ENCODE measurements at places on chromosomes 3 and 15.

DNA sequence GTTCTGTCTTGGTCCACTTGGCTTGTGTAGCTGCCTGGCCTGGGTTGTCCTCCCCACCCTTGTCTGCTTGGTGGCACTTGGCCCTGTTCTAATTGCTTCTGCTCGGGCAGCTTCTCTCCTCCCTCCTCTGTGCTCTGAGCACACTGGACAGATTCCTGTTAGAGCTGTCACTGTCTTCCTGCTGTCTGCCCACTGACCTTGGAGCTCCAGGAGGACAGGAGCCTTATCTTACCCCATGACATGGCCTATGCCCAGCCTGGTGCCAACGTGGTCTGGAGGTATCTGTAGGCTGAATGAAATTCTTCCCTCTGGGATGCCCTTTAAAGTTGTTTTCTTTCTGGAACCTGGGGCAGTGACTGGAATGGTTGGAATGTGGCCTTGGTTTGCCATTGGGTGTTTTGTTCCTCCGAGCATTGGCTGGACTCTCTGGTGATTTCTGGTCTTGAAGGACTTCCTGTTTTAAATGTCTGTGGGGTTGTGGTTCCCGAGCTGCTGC is 94.1 kb downstream of the FAM43A start:
- DNase-seq, result no peak

DNA sequence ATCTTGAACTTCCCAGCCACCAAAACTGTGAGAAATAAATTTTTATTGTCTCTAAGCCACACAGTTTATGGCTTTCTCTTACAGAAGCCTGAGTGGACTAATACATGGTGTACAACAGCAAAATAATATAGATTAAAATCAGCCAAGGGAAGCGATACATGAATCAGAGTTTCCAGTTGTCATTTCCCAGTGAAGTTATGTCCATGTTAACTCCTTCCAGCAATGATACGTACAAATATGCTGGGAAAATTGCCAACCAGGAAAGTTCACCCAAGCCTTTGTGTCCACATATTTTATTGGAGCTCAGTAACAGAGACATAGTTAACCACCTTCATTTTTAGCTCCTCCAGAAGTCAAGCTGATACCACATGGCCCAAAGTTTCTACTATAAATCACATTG is 280.9 kb upstream of the KCNMB2 start:
- peak; percentile 89 for DNase-seq

DNA sequence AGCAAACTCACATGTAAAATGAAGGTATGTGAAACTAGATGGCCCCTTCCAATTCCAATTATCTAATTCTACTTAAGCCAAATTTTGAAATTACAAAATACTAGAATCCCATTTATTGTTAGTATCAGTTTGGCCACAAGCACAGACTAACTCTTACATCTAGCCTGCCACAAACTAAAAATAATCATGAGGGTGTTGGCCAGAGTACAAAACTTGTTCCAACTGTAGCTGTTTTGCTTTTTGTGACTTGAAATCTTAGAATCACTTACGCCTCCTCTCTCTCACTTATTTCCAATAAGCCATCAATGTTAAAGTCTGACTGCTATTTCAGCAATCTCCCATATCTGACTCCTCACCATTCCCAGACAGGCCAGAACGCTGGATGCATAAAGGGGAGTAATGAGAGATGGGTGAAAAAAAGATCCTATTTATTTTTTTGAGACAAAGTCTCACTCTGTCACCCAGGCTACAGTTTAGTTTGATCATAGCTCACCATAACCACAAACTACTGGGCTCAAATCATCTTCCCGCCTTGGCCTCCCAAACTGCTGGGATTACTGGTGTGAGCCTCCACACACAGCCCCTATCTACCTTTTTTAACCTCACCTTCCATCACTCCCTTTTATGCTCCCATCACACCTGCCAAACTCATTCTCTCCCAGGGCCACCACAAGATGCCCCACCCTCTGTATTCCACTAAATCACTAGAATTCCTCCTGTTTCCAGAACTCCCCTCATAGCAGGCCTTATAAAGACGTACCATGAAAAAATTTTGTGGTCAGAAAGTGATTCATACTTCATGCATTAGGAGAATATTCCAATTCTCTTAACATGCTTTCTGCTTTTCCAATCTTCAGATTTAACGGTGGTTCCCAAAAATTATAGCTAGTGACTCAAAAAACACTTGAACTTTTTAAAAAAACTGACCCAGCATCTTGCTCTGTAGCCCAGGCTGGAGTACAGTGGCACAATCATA is 36.5 kb downstream of the ATOSA start:
- DNase-seq, result peak; percentile 83

- DNase-seq, result no peak
These were observed 94.6 kb downstream of the EEFSEC start for GRCh38 chr3:128247666-128248409.

DNA sequence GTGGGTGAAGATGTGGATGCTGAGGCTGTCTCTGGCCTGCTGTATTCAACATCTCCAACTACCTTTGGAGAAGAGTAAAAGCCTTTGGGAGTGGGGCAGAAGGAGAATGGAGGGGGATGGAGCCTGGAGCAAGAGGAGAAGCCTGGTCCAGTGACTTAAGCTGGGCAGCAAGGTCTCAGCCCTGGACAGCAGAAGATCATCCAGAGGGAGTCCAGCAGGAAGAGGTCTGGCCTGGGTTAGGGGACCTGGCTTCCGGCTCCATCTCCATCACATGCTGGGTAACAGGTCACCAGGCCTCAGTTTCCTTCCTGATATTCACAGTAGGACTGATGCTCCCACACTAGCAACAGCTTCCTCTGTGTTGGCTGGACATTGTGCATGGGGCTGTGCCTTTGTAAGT is 3.8 kb upstream of the ISL2 start:
- DNase-seq, result no peak

DNA sequence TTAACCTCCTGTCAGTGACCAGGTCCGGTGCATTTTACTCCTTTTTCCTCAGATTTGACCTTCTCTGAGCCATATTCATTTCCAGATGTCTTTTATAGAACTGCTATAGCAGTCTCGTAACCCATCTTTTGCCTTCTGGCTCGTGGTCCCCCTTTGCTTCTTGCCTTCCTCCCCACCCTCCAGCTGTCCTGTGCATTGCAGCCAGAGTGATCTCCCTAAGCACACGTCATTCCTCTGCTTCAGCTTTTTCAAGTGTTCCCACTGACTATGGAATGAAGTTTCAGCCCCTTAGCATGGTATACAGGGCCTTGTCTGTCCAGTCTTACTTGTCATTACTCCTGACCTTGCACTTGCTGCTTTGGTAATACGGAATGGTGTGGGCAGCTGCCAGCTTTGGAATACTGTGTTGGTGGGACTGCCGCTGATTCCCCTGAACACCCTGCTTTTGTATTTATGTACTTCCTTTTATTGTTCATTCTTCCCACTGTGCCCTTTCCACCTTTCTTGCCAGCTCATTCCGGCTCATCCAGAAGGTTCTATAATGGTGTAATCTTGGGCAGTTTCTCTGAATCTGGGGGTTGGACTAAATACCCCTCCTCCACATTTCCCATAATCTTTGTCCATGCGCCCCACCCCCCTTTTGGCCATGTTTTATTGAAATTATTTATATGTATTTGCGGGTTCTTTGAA is 38.9 kb downstream of the SLC25A26 start:
- no peak for DNase-seq

- no peak for DNase-seq
These were observed 109.6 kb downstream of the FHIT start for GRCh38 chr3:61141697-61142096.

GRCh38 chr15:28902856-28903255 is 17.1 kb downstream of the APBA2 start:
- no peak for DNase-seq

- peak; percentile 95 for DNase-seq
These were observed 90.7 kb downstream of the CNTN6 start for GRCh38 chr3:1183320-1184048.

GRCh38 chr3:14879211-14879874 is 60.6 kb downstream of the FGD5 start:
- peak; percentile 7 for DNase-seq

DNA sequence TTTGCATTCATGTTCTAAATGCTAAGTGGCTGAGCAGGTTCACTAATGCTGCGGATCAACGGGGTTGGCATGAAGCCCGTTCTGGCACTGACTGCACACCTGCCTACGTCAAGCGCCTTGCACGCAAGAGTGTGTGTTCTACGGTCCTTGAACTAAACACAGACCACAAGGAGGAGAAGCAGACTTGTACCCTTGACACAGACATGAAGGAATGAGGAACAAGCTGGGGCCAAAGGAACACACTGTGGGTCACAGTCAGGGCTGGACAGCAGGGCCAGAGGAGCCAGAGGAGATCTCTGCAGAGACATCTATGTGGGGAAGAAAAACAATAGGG is 48.0 kb upstream of the LDHAL6B start:
- no peak for DNase-seq

GRCh38 chr15:81784751-81785150 is 261.1 kb downstream of the MEX3B start:
- no peak for DNase-seq

DNA sequence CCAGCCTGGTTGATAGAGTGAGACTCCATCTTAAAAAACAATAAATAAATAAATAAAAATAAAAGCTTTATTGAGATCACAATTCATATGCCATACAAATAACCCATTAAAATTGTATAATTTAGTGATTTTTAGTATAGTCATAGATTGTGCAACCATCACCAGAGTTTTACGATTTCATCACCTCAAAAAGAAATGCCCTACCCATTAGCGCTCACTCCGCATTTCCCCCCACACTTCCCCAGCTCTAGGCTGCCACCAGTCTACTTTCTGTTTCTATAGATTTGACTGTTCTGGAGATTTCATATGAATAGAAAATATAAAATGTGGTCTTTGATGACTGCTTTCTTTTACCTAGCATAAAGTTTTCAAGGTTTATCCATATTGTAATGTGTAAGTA is 57.0 kb downstream of the ARHGEF26 start:
- no peak for DNase-seq

DNA sequence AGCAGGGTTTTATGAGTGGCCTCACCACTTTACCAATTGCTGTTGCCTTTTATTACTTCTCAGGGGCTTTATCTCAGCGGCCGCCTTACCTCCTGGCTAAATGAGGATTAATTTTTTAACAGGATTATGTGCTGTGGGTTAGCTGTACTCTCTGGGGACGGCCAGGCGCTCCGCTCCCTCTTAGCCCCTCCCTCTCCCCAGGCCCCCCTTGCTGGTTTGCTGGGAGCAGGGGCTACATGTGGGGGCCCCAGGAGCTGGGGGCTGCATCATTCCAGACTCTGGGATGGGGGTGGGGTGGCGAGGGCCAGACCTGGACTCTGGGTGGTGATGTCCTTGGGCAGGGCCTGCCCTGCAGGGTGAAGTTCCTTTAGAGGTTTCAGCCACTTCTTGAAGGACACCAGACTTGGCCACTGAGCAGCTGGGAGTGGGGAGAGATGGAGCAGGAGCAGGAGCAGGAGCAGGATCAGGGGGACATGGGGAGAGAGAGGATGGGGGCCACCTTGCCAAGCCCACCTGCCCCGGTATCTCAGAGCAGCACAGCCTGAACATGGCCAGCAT is 196.1 kb downstream of the GOLGA6L6 start:
- DNase-seq, result no peak

DNA sequence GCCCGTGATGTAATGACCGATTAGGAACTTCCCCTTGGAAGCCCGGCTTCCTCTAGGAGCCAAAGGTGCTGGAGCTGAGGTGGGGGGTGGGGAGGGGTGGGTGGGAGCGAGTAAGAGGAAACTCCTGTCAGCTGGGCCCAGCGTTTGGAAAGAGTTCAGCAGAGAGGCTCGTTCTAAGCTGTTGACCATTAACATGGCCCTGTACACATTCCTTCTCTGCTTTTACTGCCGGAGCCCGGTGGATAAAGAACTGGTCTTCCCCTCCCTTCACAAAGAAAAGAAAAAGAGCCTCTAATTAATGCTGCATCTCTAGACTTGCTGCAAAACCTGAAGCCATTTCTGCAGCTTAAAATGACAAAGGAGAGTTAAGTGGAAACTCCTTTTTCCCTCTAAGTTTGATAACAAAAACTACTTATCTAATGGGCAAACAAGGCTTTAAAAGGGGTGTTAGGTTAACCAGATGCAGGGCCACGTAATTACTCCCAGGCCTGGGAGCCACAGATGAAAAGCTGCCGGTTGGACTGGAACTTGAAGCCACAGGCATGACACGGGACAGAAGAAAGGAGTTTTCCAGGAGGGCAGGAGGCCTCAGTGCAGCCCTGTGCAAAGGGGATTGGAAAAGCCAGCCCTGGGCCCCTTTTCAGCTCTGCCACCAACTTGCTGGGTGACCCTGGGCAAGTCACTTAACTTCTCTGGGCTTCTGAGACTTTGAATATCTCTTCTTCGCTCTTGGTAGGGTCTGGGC is 71.3 kb downstream of the SMAD6 start:
- DNase-seq, result no peak

GRCh38 chr3:145145461-145145860 is 1015.5 kb downstream of the PLOD2 start:
- DNase-seq, result peak; percentile 7

- peak; percentile 30 for DNase-seq
These were observed 4.9 kb upstream of the ACKR4 start for GRCh38 chr3:132592216-132592615.

DNA sequence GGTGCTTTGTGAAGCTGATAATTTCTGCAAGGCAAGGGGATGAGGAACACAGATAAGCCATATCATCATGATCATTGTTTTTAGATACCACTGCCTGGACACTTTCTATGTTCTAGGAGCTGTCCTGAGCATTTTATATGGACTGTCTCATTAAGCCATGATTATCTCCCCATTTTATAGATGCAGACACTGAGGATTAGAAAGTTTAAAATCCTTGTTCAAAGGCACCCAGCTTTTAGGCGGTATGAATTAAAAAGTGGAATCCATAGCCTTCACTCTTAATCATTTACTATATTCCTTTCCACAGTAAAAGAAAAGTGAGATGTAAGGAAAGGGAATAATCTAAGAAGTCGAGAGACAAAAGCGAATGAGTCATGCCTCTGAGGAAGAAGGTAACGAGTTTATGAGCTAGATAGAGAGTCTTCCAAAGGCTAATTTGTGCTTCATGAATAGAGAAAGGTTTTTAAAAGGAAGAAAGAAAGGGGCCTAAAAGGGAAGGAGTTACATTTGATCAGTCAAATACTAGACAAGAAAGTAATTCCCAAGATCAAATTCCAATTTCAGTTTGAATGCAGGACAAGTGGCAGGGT is 856.0 kb downstream of the FHIT start:
- no peak for DNase-seq

GRCh38 chr3:69749461-69749860 is 10.2 kb downstream of the MITF start:
- DNase-seq, result no peak

GRCh38 chr3:98824256-98824655 is 61.1 kb downstream of the ST3GAL6 start:
- DNase-seq, result peak; percentile 10

GRCh38 chr3:195236076-195236798 is 34.7 kb downstream of the XXYLT1 start:
- DNase-seq, result no peak

DNA sequence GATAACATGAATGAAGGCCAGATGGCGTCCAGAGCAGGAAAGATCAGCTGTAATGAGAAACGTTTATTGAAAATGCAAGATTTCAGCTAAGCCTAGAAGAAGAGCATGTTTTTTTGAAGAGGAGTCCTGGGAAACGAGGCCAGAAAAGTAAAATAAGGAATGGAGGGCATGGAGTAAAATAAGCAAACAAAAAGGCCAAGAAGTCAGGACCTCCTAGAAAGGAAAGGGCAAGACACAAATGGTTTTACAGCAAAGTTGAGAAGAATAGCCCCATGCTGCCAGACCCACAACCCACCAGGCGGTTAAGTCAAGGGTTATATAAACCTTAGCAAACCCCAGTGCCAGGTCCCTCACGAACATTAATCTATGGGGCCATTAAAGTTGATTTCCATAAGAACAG is 30.5 kb downstream of the LRIG1 start:
- no peak for DNase-seq
